ENCODE measurements at places on chromosomes 12 and 14.

DNA sequence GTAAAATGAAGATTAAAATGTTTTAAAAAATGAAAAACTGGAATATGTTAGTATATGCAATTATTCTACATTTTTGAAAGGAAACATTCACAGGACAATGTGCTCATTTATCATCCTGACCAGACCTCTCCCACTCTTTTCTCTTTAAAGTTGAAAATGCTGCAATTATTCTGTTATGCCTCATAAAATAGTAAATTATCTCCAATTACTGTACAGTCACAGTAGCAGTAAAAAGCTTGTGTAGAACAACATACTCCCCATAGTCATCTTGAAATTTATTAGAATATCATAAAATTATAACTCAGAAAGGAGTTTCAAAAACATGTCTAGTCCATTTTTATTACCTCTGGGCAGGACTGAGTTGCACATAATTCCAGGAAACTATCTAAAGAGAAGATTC lies 250.3 kb downstream of the SYT1 start:
- peak; percentile 25 for DNase-seq

- DNase-seq, result no peak
Measured at GRCh38 chr14:67441256-67441655, 29.3 kb upstream of the PLEK2 start.

- DNase-seq, result peak; percentile 94
Measured at GRCh38 chr12:53696285-53696654, 20.4 kb upstream of the ATP5MC2 start.

GRCh38 chr14:20415782-20416206 lies 2.5 kb upstream of the TEP1 start:
- no peak for DNase-seq

GRCh38 chr12:54427106-54427505 lies 8.0 kb upstream of the ITGA5 start:
- no peak for DNase-seq

DNA sequence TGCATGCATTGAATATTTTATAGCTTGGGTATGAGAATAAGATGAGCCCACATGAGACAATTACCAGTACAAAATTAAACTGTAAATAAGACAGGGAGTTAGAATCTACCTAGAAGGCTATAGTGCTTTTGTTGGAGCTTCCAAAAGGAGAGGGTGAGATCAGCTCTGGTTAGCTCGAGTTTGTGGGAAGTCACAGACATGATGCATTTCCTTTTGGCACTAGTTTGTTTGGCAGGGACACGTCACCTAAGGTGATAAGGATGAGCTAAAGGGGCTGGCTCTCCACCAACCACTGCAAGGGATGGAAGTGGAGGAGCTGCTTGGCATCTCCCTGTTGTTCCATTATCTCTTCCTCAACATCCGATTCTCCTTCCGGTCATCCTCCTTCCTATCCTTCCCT lies 48.5 kb upstream of the CPM start:
- DNase-seq, result no peak

DNA sequence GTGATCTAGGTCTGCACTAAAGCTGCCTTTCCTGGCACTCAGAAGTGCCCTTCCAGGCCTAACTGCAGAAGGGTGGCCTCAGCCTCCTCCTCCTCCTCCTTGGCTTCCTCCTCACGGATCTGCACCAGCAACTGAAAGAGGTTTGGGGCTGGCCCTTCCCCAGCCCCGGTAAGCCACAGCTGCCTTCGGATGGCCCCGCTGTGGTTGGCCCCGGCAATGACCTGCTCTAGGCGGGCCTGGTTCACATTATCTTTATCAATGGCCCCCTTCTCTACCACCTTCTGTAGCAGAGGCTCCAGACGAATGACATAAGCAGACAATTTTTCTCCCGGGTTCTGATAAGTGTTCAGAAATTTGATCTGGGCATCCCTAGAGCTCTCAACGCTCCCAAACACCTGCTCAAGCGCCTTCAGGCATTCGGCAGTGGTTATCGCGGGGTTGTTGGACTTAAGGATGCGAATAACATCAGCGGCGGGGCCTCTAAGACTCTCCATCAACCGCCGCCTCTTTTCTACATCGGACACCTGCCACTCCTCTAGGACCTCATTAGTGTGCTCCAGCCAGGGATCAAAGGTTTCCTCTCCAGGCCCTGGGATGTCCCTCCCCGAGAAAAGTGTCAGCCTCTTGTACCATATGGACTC lies 1.5 kb downstream of the PNMA1 start:
- DNase-seq, result peak; percentile 24

- no peak for DNase-seq
Measured at GRCh38 chr12:56477521-56478225, 9.3 kb downstream of the SPRYD4 start.

DNA sequence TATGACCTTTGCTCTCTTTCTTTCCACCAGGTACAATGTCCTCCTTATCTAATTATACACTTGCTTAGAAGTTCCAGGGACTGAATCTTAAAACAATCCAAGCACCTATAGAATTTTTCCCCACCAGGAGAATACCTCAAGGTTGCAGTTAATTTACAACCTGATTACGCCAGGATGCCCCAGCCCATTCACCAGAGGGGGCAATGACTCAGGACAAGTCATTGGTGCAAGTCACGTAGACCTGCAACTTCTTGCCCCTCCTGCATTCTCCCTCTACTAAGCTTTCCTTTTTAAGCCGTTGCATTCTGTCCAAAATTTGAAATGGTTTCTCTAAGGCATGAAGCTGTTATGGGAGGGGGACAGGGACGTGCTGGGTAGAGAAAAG lies 111.1 kb upstream of the SCAF11 start:
- no peak for DNase-seq

GRCh38 chr14:90911121-90911520 lies 94.9 kb upstream of the TTC7B start:
- no peak for DNase-seq

DNA sequence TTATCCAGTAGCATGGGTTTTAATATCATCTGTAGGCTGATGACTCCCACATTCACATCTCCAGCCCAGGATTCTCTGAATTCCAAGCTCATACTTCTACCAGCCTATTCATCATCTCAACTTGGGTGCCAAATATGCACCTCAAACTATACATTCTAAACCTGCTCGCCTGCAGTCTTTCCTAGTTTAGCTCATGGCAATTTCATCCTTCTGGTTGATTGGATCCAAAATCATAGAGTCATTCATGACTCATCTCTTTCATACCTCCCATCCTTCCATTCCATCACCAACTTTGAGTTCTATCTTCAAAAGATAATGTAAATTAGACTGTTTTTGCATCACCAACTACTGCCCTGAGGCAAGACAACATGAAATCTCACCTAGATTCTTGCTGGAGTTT lies 99.7 kb upstream of the EGLN3 start:
- no peak for DNase-seq

DNA sequence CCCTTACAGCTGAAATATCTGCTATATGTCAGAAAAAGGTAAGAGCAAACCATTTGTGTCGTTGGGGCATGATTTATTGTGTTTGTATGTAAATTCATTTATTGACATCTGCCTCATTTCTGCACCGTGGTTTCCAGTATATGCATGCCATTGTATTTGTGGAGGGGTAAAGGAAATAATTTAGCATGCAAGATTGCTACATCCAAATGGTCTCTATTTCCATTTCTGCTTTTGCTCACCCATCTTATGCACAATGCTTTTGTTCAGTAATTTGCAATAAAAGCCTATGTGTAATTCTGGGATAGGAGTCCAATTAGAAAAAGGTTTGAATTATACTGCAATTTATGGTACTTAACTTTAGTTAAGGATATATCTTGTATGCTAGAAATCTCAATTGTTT lies 101.8 kb downstream of the UNC79 start:
- DNase-seq, result peak; percentile 34

- no peak for DNase-seq
Measured at GRCh38 chr12:111233786-111234185, 135.1 kb downstream of the PHETA1 start.

DNA sequence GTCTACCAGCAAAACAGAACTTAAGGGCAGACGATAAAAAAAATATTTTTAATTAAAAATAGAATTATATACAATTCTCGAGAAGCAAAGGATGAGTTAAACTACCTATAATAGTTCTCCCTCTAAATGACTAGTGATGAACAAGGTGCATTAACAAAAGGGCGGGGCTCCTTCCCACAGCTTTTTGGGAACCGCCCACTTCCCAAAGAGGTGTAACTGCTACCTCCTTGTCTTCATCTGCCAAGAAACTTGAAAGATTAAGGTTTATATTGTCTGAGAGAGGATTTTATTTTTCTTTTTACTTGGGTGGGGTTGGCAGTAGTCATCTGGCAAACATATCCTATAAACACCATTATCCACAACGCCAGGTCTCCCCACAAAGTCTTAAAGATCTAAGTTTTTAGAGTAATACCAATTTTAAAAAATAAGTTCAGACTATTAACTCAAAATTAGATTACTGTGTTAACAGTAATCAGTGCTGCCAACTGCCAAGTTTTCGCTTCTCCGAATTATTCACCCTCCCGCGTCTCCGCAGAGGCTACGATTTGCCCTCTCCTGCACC lies 938 bp downstream of the RALGAPA1 start:
- DNase-seq, result peak; percentile 3

- no peak for DNase-seq
Measured at GRCh38 chr14:103897075-103897947, 30.9 kb upstream of the TDRD9 start.

- no peak for DNase-seq
Measured at GRCh38 chr14:71716041-71716772, 216.0 kb upstream of the RGS6 start.

DNA sequence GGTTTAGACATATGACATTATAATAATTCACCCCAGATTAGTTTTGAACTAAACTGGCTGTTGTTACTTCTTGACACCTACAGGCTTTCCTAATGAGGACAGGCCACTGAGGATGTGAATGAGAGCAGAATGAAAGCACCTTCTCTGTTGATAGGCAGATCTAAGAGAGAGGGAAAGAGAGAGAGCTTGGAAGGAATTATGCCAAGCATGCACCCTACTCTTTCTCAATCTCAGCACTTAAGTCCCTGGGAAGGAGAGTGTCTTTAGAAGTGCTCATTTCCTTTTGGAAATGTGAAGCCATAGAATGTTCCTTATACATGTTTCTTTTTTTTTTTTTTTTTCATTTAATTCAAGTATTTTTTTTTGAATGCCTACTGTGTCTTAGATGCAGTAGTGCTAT lies 49.0 kb downstream of the TBC1D15 start:
- no peak for DNase-seq

- DNase-seq, result peak; percentile 82
Measured at GRCh38 chr12:58504143-58504938, 416.0 kb downstream of the LRIG3 start.

DNA sequence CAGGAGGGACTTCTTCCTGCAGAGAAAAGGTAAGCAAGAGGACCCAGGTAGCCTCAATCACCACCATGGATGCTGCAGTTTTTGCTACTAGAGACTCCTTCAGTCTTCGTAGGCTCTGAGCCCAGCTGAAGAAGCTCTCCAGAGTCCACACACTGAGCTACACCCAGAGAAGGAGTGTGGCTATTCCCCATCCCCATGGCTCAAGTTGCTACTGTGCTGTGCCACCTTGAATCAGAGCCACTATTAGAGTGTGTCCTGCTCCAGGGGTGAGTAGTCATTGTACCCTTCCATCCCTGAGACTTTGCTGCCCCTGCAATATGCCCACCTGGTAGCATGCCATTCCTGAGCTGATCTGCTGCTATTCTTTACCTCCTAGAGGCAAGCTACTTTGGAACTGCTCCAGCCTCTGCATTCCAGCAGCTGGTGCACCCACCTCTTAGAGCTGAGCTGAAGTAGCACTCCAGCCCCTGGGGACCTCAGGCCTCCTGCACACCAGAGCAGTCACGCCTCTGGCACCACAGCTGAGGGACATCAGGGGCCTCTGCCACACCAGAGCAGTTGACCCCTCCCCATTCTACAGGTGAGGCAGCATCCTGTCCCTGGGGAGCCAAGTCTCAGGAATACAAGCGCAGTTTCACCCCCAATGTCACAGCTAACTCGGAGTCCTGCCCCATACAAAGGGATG lies 213.0 kb downstream of the TRHDE start:
- no peak for DNase-seq

GRCh38 chr12:33587784-33588712 lies 148.4 kb upstream of the SYT10 start:
- DNase-seq, result no peak

GRCh38 chr12:3592856-3593625 lies 102.0 kb downstream of the PRMT8 start:
- no peak for DNase-seq

DNA sequence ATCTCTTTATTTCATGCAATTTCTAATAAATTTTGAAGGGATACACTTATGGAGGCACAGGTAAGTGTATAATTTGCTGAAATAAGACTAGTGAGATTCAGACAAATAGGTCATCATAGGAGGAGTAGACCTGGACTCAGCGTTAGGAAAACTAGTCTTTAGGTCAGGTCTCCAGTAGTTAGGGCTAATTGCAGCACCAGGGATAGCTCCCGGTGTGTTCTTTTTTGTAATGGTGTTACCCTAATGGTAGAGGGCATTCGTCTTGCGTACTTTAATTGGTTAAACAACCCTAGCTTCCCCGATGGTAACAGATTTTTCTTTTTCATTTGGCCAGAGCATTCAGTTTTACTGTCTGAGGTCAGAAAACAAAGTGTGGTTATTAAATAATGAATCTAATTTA lies 64.9 kb downstream of the ARID2 start:
- no peak for DNase-seq

DNA sequence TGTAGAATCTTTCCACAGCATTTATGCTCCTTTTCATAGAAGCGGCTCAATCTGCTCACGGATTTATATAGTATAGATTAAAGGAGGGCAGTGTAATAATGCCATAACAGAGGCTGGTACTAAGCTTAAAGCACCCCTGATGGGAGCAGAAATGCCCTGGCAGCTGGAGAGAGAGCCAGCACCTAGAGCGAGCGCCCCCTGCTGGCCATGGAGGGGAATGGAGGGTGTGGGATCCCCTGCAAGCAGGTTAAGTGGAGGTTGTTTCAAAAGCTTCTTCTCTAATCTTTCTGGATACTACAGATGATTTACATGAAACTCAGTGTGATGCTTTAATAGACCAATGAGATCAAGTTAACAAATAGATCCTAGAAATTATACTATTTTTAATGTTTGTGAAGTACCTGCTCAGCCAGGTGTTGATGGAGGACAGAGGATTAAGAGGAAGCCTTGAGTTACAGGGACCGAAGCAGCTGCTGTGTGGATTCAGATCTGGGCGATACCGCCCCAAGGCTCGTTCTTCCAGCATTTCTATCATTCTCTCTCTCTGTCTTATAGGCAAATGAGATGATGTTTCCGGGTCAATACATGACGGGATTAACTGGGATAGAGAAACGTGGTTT lies 1519.3 kb upstream of the TMEM132C start:
- DNase-seq, result no peak

DNA sequence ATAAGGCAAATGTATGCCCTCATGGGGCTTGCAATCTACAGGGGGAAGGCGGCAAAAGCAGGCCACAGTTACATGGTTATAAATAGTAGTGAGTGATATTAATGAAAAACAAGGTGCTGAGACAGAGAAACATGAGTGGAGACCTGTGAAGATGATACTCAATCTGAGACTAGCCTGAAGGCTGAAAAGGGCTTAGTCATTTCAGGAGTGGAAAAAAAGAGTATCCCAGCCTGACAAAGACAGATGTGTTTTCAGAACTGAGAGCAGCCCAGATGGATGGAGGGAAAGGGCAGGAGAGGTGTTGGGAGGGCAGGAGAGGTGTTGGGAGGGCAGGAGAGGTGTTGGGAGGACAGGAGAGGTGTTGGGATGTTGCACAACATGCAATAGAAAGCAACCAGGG lies 181.9 kb downstream of the C12orf42 start:
- no peak for DNase-seq

Measured in NCI-H1436 (cell line).